ENCODE measurements at places on chromosomes 7 and 10. TPM values are rescaled to one million over a fixed set of nuclear protein-coding genes. Genes with fewer than 3 reads are reported as not detected.

The PRLHR gene
- total RNA-seq: not detected

The WNT16 gene
- total RNA-seq: 152 TPM

- no peak overlapping the region for H3K4me3 ChIP-seq
- H3K27me3 ChIP-seq: no peaks in the 10 kb centered on the region
- no peaks in the 10 kb centered on the region for H3K4me1 ChIP-seq
- no peaks in the 10 kb centered on the region for H3K36me3 ChIP-seq
- no peak overlapping the region for H3K27ac ChIP-seq
Measured at GRCh38 chr10:67036808-67037207, 111.0 kb downstream of the LRRTM3 start.

DNA sequence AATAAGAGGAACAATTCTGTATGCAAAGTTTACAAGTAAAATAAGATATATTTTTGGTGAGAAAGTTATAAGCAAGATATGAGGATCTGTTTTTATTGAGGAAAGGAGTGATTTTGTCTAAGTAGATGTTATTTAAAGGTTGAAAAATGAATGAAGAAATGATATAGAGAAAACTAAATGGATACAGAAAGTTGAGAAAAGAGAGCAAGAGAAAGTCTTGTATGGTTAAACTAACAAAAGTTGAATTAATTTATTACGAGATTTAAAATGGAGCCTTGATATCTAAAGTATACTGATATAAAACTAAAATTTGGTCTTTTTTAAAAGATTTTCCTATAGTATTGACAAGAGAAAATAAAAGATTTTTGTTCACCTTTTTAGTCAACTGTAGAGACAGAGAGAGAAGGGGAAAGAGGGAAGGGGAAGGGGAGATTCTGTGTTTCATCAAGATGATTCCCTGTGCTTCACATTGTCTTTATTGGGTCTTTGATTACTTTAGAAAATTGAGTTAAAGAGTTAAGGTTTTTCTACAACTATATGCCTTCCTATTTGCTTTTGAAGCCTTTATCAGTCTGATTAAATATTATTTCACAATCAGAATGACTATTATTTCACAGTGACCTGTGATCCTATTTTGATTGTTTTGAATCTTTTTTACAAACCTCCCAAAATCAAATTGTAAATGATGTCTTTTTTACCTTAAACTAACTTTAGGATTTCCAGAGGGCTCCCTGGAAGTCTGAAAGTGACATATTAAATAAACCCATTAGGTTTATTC, 10.7 kb downstream of the SHTN1 start:
- H3K4me3 ChIP-seq: no peak overlapping the region
- no peaks in the 10 kb centered on the region for H3K27me3 ChIP-seq
- no peaks in the 10 kb centered on the region for H3K4me1 ChIP-seq
- H3K27ac ChIP-seq: no peak overlapping the region
- DNase-seq: no peak
- no peaks in the 10 kb centered on the region for H3K36me3 ChIP-seq

DNA sequence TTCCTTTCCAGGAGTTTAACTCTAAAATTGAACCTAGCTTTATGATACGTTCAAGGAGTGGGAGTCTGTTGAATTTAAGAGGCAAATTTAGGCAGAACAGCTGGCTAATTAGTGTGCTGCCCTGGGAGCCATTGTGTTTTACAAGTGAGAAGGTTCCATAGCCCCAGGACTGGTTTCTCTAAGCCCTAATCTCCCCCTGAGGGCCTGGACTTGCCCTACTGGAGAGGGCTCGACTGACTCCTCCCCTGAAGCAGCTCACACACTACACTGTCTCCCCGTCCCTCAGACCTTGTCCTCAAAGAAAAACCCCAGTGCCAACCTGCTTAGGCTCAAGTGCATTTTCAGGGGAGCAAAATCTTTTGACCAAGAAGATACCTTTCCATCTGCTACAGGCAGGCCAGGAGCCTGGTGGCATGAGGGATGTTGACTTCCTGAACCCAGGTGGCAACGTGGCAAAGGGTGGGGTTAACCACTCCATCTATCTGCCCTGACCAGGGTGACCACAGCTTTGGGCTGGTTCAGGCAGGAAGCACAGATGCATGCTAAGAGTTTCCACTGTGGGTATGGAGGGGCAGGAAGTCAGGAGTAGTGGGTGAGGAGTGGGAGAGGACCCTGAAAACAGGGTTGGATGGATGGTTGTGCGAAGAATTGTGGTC, 68.9 kb upstream of the CARD11 start:
- peaks cover 6% of the 10 kb centered on the region for H3K4me1 ChIP-seq
- H3K4me3 ChIP-seq: no peak overlapping the region
- no peak overlapping the region for H3K27ac ChIP-seq
- no peaks in the 10 kb centered on the region for H3K36me3 ChIP-seq

DNA sequence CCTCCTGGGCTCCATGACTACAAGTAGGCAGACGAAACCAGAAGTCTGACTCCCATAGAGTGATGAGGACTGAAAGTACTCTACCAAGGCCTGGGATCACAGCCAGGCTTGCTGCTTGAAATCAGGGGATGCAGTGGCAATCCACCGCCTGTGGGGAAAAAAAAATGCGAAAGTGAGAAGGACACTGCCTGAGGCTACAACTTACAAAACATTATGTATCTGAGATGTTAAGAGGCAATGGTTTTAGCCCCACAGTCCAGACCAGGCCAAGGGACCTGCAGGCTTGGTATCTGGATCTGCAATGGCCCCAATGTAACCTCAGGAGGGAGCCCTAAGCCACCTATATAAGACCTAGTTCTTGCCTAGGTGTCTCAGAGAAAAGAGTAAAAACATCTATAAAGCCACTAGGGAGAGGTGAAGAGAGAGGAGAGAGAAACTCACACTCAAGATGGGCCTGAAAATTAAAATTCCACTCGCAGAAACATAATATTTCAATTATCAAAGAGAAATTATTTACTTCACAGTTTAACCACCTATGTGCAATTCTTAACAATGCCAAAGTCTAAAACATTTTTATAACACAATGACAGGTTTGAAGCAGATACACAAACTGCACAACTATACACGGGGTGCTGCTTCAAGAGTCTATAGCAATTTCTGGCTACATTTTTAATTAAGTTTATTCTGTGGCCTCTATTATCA, 13.9 kb downstream of the DNAJC1 start:
- H3K27me3 ChIP-seq: no peaks in the 10 kb centered on the region
- no peaks in the 10 kb centered on the region for H3K4me1 ChIP-seq
- no peak overlapping the region for H3K4me3 ChIP-seq
- no peak overlapping the region for H3K27ac ChIP-seq
- H3K36me3 ChIP-seq: no peaks in the 10 kb centered on the region

DNA sequence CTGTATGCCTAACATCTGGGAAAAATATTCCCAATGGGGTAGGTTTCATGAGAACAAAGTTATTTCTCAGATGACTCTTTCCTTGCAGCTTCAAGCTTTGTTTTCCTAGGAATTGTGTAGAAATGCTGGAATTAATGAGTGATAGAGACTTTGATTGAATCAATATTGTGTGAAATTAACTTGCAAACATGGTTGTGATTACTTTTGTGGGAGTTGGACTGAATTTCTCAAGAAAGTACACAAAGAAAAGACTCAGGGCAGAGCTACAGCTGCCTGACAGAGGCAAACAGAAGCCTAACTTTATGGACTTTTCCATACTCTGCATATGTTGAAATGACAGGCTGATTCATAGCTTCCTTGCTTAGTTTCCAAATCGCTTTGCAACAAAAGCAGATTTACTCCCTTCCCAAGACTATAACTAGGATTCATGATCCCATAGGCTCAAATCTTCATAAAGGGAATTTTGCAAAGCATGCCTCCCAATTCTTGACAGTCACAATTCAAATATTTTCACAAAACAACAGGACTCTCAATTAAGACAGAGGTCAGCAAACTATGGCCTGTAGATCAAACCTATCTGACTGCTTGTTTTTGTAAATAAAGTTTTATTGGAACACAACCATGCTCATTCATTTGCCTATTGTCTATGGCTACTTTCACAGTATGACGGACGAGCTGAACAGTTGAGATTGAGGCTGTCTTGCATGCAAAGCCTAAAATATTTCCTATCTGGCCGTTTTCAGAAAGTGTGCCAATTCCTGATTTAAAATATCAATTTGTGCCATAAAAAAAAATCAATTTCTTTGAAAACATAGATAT, 27.6 kb downstream of the NRP1 start:
- no peaks in the 10 kb centered on the region for H3K27me3 ChIP-seq
- no peaks in the 10 kb centered on the region for H3K36me3 ChIP-seq
- no peak for DNase-seq

The TMEM213 gene
- not detected for total RNA-seq

- no peak overlapping the region for H3K27ac ChIP-seq
- no peak overlapping the region for H3K4me3 ChIP-seq
- H3K36me3 ChIP-seq: no peaks in the 10 kb centered on the region
Measured at GRCh38 chr10:70992436-70992835, 104.1 kb upstream of the PCBD1 start.

The PAX4 gene
- not detected for total RNA-seq

The CNPY1 gene
- total RNA-seq: not detected

- H3K27me3 ChIP-seq: no peaks in the 10 kb centered on the region
- H3K4me3 ChIP-seq: no peak overlapping the region
- no peaks in the 10 kb centered on the region for H3K36me3 ChIP-seq
- no peak for DNase-seq
Measured at GRCh38 chr7:71326595-71326994, 194.7 kb downstream of the GALNT17 start.

The PSPH gene
- total RNA-seq: 50.7 TPM

GRCh38 chr10:30392564-30392990, 41.4 kb upstream of the MAP3K8 start:
- peak; percentile 57 for DNase-seq
- H3K4me3 ChIP-seq: no peak overlapping the region
- no peak overlapping the region for H3K27ac ChIP-seq
- no peaks in the 10 kb centered on the region for H3K36me3 ChIP-seq
- peaks cover 19% of the 10 kb centered on the region for H3K4me1 ChIP-seq

- H3K4me3 ChIP-seq: no peak overlapping the region
- no peaks in the 10 kb centered on the region for H3K36me3 ChIP-seq
- H3K27me3 ChIP-seq: peaks cover 13% of the 10 kb centered on the region
- no peaks in the 10 kb centered on the region for H3K4me1 ChIP-seq
- DNase-seq: no peak
Measured at GRCh38 chr10:122085423-122085911, 96.5 kb downstream of the TACC2 start.

GRCh38 chr7:47239931-47240421, 341.9 kb downstream of the TNS3 start:
- no peak for DNase-seq
- no peak overlapping the region for H3K27ac ChIP-seq
- H3K4me3 ChIP-seq: no peak overlapping the region
- H3K27me3 ChIP-seq: no peaks in the 10 kb centered on the region
- H3K4me1 ChIP-seq: no peaks in the 10 kb centered on the region

The PTPRN2 gene
- total RNA-seq: 2.1 TPM

The CPA2 gene
- total RNA-seq: 1.5 TPM

GRCh38 chr10:131973160-131973951, 8.4 kb downstream of the BNIP3 start:
- no peak for DNase-seq
- H3K27me3 ChIP-seq: no peaks in the 10 kb centered on the region
- H3K4me3 ChIP-seq: no peak overlapping the region
- no peaks in the 10 kb centered on the region for H3K4me1 ChIP-seq

- DNase-seq: no peak
- H3K4me3 ChIP-seq: no peak overlapping the region
- H3K27ac ChIP-seq: no peak overlapping the region
- H3K4me1 ChIP-seq: peaks cover 37% of the 10 kb centered on the region
- no peaks in the 10 kb centered on the region for H3K36me3 ChIP-seq
- H3K27me3 ChIP-seq: no peaks in the 10 kb centered on the region
Measured at GRCh38 chr7:102149416-102149815, 137.3 kb upstream of the SH2B2 start.

GRCh38 chr7:106196460-106197021, 84.4 kb upstream of the SYPL1 start:
- H3K27me3 ChIP-seq: no peaks in the 10 kb centered on the region
- H3K4me1 ChIP-seq: no peaks in the 10 kb centered on the region
- H3K4me3 ChIP-seq: no peak overlapping the region
- no peak overlapping the region for H3K27ac ChIP-seq

DNA sequence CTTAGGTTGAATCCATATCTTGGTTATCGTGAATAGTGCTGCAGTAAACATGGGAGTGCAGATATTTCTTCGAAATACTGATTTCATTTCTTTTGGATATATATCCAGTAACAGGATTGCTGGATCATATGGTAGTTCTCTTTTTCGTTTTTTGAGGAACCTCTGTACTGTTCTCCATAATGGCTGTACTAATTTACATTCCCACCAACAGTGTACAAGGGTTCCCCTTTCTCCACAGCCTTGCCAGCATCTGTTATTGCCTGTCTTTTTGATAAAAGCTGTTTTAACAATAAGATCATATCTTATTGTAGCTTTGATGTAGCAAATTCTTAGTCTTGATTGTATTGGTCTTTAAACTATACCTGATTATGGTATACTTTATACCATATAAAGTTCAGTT, 45.3 kb downstream of the ZNRF2 start:
- H3K27me3 ChIP-seq: no peaks in the 10 kb centered on the region
- no peaks in the 10 kb centered on the region for H3K36me3 ChIP-seq
- H3K4me1 ChIP-seq: no peaks in the 10 kb centered on the region
- DNase-seq: no peak
- no peak overlapping the region for H3K27ac ChIP-seq

- H3K27me3 ChIP-seq: no peaks in the 10 kb centered on the region
- H3K36me3 ChIP-seq: no peaks in the 10 kb centered on the region
- no peaks in the 10 kb centered on the region for H3K4me1 ChIP-seq
- no peak for DNase-seq
- no peak overlapping the region for H3K27ac ChIP-seq
Measured at GRCh38 chr10:131822013-131822691, 78.7 kb upstream of the PPP2R2D start.

DNA sequence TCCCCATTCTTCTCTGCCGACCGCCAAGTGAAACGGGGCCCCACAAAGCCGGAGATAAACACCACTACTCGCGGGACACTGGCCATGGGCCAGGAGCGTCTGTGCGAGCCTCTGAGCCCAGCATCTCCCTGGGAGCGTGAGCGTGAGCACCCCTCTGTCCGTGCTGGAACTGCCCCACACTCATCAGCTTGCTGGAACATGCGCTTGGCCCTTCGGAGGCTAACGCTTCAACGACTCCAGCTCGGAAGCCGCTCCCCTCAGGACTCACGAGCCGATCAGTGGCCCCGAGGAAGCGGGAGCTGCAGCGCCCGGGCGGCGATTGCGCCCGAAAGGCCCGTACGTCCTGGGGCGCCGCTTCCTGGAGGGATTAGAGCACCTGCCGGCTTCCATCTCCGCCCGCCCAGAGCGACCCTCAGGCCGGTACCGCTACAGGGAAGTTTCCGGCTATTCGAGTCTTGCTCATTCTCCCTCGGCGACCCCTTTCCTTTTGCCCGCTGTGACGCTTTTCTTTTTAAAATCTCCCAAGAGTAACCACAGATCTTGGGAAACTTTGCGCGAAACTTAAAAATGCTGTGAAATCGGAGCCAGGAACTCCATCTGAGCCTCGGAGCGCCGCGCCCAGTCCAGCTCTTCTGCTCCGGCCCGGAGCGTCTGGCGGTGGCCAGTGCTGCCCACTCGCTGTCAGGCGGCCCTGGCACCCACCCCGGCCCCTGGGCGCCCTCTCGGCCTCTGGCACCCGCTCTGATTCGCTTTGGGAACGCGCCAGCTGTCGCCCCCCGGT, 1.0 kb downstream of the TLL2 start:
- peak overlapping the region; percentile 58 for H3K4me3 ChIP-seq
- no peaks in the 10 kb centered on the region for H3K27me3 ChIP-seq
- H3K27ac ChIP-seq: no peak overlapping the region
- no peaks in the 10 kb centered on the region for H3K36me3 ChIP-seq
- no peak for DNase-seq
- H3K4me1 ChIP-seq: peaks cover 24% of the 10 kb centered on the region

GRCh38 chr10:59078978-59079377, 97.5 kb upstream of the PHYHIPL start:
- H3K27me3 ChIP-seq: no peaks in the 10 kb centered on the region
- peaks cover 17% of the 10 kb centered on the region for H3K4me1 ChIP-seq
- DNase-seq: no peak
- H3K27ac ChIP-seq: no peak overlapping the region
- H3K36me3 ChIP-seq: no peaks in the 10 kb centered on the region

Data from HCT116 (cell line).